Stimulated activated CD4-positive, alpha-beta T cell treated with anti-CD3 and anti-CD28 coated beads, Interleukin-1b, Interleukin-23, amount 100 ng/mL, for 1 hour (primary cell): ENCODE measurements at places on chromosomes 6 and 20.

- no peak for DNase-seq
Measured at GRCh38 chr6:154494592-154495311, 15.7 kb downstream of the CNKSR3 start.

- no peak for DNase-seq
Measured at GRCh38 chr6:162612613-162613012, 115.0 kb downstream of the PRKN start.

DNA sequence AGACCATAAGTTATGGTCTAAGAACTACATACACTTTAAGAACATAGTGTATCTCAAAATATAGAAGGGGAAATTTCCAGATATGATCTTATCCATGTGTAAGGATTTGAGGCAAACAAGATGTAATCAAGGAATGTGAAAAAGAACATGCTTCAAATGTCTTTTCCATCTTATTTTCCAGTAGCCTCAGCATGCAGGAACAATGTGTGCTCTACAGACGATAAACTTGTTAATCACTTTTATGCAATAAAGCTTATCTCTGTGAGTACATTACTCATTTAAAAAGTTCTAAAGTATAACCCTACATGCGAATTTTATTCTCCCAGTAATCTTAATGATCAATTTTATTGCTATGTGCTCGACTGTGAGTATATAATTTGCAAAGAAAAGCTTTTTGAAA, 185.2 kb downstream of the ALDH8A1 start:
- DNase-seq: no peak

DNA sequence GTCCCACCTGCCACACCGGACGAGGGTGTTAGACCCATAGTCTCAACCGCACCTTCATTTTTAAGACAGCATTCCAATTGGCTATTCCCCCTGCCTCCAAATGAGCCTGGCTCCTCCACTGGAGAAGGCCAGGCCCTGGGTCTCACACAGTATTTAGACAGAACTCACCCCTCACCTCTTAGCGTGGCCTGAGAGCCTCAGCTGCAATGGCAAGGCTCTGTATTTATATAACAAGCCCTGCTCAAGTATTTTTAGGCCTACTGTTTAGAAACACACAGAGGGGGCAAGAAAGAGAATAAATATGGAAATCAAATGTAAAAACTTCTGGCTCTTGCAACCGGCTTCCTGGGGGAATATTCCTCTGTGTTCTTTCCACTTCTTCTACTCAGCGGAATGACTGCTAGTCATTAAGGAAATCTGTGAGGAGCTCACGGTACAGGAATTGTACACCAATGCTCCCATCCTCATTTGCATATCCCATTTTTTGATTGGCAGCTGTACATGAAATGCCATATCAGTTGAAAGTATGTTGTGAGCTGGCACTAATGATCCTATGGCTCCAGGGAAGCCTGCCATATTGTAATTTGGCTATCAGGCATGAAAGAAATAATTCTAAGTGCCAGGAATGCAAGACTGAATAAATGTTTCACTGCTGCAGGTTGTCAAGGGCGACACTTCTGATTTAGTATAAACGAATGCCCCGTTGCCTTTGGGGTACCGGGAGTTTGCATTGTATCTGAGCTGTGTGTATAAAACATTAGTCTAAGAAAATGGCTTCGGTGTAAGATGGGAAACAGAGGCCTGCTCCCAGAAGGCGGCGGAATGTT, 207.5 kb downstream of the ZNF217 start:
- DNase-seq: no peak

DNA sequence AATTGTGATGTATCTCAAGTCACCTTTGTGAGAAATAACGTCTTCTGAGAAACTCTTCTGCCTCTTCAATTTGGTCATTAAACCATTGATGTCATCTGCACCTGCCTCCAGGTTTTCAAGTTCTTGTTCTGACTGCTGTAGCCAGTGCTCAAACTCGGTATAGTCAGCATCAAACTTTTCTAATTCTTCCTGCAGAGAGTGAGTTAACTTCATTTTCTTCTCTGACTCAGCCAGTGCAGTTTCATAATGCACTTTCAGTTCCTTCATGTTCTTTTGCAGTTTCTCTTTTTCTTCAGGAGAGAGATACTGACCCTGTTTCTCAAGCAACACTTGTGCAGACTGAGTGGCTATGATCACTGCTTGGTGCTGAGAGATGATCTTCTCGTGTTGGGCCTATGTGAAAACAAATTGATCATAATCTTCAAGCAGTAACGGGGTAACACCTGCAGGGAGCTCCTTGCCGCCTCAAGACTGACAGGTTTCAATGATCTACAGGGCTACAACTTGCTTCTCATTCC, 48.8 kb downstream of the DST start:
- no peak for DNase-seq

DNA sequence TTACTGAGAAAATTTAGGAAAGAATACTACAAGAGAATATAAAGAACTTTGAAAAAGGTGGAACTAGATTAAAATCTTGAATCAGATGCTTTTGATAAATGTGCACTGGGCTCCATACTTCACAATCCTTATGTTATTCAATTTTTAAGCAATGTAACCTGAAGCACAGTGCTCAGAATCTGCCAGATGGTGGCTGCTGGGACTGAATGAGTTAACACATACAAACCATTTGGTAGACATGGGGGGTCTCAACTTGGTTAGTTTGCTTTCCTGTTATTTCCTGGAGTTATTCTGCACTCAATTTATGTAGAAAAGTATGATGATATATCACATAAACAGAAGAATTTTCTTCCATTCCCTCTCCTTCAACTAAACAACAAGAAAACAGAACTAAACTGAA, 326.5 kb downstream of the RNGTT start:
- no peak for DNase-seq

DNA sequence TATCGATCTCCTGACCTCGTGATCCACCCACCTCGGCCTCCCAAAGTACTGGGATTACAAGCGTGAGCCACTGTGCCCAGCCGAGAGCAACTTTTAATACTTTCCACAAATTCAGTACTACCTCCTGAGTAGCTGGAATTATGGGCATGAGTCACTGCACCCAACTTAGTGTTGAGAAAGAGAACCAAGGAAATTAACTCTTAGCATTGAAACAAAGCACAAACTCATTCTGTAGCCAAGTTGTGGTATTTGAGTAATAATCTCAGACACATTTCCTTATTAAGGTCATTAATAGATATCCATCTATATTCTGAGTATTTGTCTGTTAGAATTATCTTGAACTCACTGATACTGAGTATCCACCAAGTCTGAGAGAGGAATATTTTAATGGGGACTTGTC, 14.3 kb upstream of the ELOVL2 start:
- DNase-seq: no peak

DNA sequence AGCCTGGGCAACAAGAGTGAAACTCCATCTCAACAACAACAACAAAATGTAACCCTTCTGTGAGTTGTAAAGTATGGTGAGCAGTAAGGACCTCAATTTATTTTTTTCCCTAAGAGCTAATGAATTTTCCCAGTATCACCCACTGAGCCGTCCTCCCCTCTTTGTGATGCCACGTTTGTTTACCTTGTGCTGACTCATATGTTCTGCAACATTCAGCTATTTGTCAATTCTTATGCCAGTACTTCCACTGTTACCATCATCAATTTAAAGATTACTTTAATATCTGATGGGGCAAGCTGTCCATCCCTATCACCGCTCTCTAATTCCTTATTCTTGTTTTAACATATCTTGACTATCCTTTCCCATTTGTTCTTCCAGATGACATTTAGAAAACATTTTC, 37.5 kb downstream of the MAK start:
- no peak for DNase-seq

GRCh38 chr20:19789009-19789408, 31.0 kb downstream of the RIN2 start:
- DNase-seq: no peak

- DNase-seq: no peak
Measured at GRCh38 chr6:42818416-42818815, 36.6 kb downstream of the BICRAL start.

DNA sequence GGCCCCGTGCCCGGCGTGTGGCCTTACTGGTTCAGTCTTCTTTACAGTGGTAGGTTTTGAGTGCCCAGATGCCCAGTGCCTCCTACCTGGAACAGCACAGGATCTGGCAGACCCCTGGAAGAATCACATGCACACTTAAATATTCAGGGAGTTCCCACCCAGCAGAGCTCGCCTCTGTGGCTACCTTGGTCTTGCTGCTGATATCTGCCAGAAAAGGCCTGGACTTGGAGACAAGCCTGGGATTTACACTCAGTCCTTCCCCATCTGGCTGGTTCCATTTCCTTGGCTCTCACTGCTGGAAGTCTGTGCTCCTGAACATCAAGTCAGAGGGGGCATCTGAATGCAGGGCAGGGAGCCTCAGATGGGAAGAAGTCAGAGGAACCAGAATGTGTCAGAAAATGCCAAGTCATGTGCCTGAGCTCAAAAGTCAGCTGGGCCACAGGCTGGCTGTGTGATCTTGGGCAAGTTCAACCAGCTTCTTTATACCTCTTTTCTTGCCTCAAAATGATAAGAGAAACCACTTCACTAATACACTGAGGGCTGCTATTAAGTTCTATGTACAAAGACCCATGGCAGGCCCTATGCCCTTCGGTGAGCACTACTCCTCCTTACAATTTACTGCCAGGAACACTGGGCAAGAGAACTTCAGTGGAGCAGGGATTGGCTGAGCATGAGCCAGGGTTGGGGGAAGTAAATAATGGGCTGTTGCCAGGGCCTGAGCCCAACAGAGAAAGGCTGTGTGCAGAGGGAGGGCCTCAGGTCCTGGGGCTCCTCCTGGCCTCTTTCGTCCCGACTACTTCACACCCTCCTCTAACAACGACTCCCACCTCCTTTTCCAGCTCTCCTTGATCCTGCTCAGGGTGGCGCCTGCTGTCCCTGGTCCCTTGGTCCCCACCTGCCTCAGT, 158.1 kb upstream of the PROKR2 start:
- DNase-seq: no peak

DNA sequence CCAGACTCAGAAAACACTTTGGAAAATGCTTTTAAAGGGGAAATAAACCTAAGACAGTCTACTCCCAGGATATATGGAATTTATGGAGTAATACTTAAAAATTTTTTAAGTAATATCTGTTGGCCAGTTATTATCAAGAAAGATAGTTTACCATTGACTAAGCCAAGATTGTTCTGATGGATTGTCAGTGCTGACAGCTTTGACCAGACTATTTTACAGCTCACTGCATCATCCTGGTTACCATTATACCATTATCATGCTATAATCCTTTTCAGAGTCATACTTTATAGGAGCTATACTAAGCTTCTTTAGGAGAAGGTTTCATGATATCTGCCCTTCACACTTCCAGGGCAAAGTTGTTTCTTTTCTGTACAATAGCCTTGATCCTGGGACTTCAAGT, 16.5 kb downstream of the GTF2H5 start:
- no peak for DNase-seq

DNA sequence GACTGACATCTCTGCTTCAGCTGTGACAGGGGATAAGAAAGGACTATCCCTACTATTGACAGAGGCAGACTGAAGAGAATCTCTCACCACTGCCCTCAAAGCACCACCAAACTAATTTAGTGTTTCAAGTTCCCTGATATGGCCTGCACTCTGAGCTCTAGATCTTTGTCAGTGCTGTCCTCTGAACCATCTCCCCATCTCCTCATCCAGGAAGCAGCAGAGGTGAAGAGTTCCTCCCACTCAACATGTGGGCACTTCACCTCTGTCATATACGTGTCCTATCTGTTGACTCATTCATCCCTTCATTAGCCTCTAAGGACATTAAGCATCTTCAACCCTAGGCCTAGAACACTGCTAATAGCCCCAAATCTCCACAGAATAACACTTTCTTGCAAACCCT, 14.1 kb downstream of the FAM210B start:
- no peak for DNase-seq

DNA sequence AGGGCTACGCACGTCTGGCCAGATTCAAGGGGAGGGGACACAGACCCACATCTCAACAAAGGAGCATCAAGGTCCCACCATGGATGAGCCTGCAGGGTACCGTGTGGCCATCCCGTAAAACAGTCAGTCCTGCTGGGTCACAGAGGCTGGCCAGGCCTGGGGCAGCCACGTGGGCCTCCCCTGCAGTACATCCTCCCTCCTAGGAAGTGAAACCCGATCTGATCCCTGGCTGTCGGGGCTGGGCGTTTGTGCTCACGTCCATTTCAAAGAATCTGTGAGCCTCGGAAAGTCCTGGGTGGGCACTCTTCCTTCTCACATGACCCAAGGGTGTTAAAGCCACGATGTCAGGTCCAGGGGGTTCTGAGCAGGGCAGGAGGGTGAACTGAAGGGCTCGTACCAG, 14.3 kb downstream of the SULF2 start:
- no peak for DNase-seq

DNA sequence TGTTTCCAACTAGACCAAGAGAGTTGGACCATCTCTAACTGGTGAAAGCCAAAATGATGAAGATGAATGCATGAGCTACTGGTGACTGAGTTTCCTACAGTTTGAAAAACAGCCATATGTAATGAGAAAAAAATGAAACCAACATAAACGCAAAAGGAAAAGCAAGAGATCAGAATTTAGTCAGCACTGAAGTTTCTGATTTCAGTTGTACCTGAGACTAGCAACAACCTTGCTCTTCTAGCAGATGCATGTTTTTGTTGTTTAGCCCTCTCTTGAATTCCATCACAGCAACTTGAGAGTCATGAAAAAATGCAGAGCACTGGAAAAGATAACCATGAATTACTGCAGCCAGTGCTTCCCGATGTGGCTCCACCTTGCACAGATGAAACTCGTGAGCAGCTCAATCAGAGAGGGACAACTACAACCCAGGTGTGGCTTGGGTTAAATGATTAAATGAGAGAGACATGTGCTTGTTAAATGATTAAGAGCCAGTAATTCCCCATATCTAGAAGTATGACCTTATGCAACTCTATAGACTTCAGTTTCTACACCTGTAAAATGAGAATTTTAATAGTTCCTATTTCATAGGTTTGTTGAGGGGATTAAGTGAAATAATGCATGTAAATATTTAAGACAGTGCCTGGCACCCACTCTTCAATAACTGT, 104.8 kb downstream of the ELOVL4 start:
- DNase-seq: no peak

- no peak for DNase-seq
Measured at GRCh38 chr20:1802385-1803060, 92.7 kb upstream of the SIRPA start.

GRCh38 chr20:20317621-20318364, 50.1 kb upstream of the INSM1 start:
- no peak for DNase-seq

GRCh38 chr20:21539512-21539911, 25.6 kb upstream of the NKX2-2 start:
- no peak for DNase-seq
